ENCODE measurements at places on chromosomes 13 and 19. TPM values are rescaled to one million over a fixed set of nuclear protein-coding genes. Genes with fewer than 3 reads are reported as not detected.

DNA sequence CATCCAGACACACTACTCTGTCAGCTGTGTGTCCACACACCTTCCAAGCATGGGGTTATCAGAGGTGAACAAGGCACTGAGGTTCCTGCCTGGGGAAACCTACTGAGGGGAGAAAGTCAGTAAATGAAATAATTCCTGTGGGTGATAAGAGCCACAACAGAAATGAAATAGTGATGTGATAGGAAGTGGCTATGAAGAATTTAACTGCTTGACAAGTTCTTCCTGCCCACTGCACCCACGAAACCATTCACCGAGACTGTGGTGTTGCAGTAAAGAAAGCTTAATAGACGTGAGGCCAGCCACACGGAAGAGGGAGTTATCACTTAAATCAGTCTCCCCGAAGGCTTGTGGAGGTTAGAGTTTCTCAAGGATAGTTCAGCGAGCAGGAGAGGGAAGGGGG is 353.1 kb downstream of the UQCRFS1 start:
- H3K4me1 ChIP-seq, result no peaks in the 10 kb centered on the region
- DNase-seq, result no peak
- no peak overlapping the region for H3K27ac ChIP-seq

HIPK4 gene
- total RNA-seq, result 0.64 TPM

DNA sequence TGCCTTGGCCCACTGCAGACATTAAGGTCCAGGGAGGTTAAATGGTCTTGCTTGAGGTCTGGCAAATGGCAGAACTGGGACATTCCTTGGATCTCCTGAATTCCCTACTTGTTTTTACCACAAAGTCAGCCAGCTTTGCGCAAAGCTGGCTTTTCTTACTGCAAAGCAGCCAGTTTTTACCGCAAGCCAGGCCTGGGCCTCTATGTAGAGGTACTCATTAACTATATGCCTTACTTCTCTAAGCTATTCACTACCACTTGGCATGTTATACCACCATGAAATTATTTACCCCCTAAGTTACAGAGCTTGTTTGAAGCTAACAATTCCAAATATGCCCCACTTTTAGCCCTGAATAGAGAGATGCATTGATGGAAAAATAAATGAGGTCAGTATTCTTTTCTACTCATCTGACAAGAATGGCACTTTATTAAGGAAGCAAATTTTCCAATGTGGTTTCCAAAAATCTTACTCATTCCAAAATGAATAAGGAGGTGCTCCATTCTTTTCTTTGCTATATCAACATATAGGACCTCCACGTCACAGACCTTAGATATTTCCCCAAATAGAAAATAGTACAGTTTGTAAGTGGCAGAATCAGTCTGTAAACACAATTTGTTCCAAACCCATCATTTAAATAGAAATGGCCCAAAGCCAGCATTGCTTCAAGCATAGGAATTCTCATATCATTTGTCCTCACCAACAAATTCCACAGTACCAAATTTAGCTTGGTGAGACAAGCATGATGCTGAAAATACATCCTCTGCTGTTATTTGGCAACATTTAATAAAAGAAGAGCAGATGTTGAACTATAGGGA is 143.9 kb upstream of the TSC22D1 start:
- H3K27ac ChIP-seq, result peak overlapping the region; percentile 4
- DNase-seq, result no peak
- H3K27me3 ChIP-seq, result no peaks in the 10 kb centered on the region
- peaks cover 3% of the 10 kb centered on the region for H3K4me1 ChIP-seq
- H3K36me3 ChIP-seq, result no peaks in the 10 kb centered on the region
- no peak overlapping the region for H3K4me3 ChIP-seq

TMEM38A gene
- 5.1 TPM for total RNA-seq

SOX1 gene
- not detected for total RNA-seq

ERICH4 gene
- not detected for total RNA-seq

- no peaks in the 10 kb centered on the region for H3K36me3 ChIP-seq
- no peak for DNase-seq
- H3K4me1 ChIP-seq, result peaks cover 28% of the 10 kb centered on the region
- H3K27me3 ChIP-seq, result peaks cover 17% of the 10 kb centered on the region
These were observed 2.4 kb downstream of the MEDAG start for GRCh38 chr13:30908416-30908980.

PNMA8C gene
- not detected for total RNA-seq

DNA sequence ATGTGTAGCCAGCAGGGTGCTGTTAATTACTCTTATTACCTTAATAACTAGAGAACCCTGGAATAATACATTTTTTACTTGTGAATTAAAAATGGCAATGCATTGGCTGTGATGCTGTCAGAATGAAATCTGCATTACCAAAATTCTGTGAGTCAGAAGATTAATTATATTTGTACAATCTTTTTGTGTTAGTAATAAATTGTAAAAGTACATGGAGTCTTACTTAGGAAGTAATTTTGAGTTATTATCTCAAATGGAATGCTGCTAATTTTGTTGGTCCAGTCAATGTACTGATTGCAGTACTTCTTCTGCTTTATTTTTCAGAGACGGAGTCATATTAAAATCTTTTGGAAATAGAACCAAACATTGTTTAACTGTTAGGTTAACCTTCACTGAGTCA is 152.0 kb upstream of the SLC10A2 start:
- H3K4me1 ChIP-seq, result no peaks in the 10 kb centered on the region
- H3K4me3 ChIP-seq, result no peak overlapping the region
- no peak overlapping the region for H3K27ac ChIP-seq
- H3K36me3 ChIP-seq, result no peaks in the 10 kb centered on the region

GRCh38 chr13:44618326-44618725 is 42.2 kb upstream of the TSC22D1 start:
- no peaks in the 10 kb centered on the region for H3K4me1 ChIP-seq
- no peaks in the 10 kb centered on the region for H3K27me3 ChIP-seq
- no peak overlapping the region for H3K4me3 ChIP-seq
- no peaks in the 10 kb centered on the region for H3K36me3 ChIP-seq

- no peaks in the 10 kb centered on the region for H3K27me3 ChIP-seq
- no peak for DNase-seq
- no peaks in the 10 kb centered on the region for H3K36me3 ChIP-seq
- H3K4me3 ChIP-seq, result no peak overlapping the region
- H3K27ac ChIP-seq, result peak overlapping the region; percentile 71
These were observed 25.5 kb downstream of the FGF21 start for GRCh38 chr19:48780631-48781391.

ZNF575 gene
- 2.3 TPM for total RNA-seq

GRCh38 chr19:50974702-50975556 is 5.5 kb upstream of the KLK6 start:
- no peak overlapping the region for H3K4me3 ChIP-seq
- H3K4me1 ChIP-seq, result no peaks in the 10 kb centered on the region
- peaks cover 20% of the 10 kb centered on the region for H3K27me3 ChIP-seq
- H3K27ac ChIP-seq, result no peak overlapping the region

CGB5 gene
- not detected for total RNA-seq

GRCh38 chr19:48883726-48884125 is 11.5 kb downstream of the PPP1R15A start:
- H3K27me3 ChIP-seq, result no peaks in the 10 kb centered on the region
- peaks cover 14% of the 10 kb centered on the region for H3K4me1 ChIP-seq
- H3K27ac ChIP-seq, result no peak overlapping the region

Measured in upper lobe of right lung (tissue), 1 donor.